ENCODE measurements at places on chromosomes 7 and 10.
A peak's percentile ranks its signal among the peaks of the same experiment; 100 is the strongest.

DNA sequence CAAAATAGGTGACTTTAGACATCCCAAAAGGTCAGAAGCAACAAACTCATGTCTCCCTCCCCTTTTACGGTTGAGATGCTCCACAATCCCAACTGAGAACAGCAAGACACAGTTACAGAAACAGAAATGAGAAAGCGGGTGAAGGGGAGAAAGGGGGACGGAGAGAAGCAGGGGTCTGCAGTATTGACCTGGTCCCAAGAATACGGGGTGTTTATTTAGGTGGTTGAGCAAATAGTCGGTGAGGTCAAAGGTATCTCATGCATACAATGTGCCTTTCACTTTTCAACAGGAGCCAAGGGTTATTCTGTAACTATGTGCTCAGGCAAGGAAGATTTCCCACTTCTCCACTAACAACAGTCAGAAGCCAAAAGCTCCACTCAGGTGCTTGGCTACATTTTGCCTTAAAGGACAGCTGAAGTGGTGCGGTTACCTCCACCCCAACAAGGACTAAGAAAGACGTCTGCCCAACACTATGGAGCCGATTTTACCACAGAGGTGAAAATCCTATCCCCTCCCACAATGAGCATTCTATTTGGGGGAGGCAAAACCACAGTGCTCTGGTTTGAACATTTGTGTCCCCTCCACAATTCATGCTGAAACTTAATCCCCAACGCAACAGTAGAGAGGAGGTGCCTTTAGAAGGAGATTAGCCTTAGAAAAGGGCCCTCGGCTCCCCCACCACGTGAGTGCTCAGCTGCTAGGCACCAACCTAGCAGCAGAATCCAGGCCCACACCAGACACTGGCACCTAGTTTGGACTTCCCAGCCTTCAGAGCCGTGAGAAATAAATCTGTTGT lies 77.9 kb downstream of the PARD3 start:
- DNase-seq, result no peak

- no peak for DNase-seq
Observed at GRCh38 chr7:151936207-151936606, 20.0 kb upstream of the GALNTL5 start.

GRCh38 chr7:103894656-103895596 lies 94.5 kb downstream of the RELN start:
- DNase-seq, result no peak

GRCh38 chr7:118286131-118286530 lies 61.6 kb downstream of the ANKRD7 start:
- DNase-seq, result no peak

DNA sequence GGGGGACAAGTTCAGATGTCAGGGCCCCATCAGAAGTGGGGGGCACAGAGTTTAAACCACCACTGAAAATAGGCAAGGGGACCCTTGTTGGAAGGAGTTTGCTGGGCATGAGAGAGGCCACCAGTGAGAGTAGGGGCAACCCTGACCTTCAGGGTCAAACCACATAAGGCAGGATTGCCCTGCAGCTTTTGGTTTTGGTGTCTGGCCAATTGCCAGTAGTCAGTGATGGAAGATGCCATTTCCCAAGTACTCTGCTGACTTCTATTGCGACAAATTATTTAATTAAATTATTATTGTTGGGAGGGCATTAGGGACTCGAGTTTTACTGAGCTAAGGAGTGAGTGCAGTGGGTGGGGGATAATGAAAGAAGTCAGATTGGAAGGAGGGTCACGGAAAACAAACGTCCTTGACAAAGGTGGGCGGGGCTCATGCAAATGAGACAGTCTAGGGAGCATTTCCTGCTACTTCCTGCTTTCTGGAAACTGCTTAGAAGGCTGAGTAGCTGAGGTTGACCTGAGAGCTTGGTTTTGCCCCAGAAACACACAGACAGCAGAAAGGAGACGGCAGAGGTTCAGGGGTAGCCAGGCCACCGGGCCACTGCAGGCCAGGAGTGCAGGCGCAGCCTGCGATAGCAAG lies 74.2 kb upstream of the ANLN start:
- peak; percentile 8 for DNase-seq

DNA sequence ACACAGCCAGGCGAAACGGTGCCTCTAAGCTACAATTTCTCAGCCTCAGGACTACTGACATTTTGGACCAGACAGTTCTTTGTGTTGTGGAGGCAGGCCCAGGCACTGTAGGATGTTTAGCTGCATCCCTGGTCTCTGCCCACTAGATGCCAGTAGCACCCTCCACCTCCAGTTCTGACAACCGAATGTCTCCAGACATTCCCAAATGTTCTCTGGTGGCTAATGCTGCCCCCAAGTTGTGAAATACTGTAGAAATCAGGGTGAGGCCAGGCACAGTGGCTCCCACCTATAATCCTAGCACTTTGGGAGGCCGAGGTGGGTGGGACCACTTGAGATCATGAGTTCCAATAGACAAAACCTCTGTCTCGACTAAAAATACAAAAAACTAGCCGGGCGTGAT lies 18.2 kb downstream of the HNRNPF start:
- DNase-seq, result peak; percentile 46

DNA sequence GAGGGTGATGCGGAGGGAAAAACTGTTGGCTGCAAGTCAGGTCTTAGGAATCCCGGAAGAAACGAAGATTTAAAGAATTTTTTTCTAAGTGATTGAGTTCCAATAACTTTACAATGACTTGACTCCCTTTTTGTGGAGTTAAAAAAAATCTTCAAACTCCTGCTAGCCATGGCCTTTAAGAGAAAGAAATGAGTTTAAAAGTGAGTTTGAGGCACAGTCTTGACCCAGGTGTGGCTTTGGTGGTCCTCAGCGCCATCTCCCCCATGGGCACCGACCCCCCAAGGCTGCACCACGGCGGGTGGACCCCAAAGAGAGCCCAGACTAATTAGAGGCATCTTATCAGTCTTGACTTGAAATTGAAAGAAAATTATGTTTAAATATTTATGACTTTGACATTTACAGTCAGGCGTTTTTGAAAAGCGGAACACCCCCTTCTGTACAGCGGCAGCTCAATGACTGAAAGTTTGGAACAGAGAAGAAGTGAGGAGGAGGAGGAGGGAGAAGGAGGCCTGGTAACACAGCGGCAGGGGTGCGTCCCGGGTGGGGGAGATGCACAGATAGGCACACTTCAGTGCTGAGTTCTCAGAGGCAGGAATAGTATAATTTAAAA lies 349.6 kb downstream of the DNAJB6 start:
- DNase-seq, result no peak

GRCh38 chr10:121237718-121238117 lies 360.5 kb downstream of the FGFR2 start:
- DNase-seq, result no peak
